ENCODE measurements at places on chromosomes 6 and 20.

- no peak for DNase-seq
These were observed 61.2 kb upstream of the CDYL start for GRCh38 chr6:4714961-4715501.

DNA sequence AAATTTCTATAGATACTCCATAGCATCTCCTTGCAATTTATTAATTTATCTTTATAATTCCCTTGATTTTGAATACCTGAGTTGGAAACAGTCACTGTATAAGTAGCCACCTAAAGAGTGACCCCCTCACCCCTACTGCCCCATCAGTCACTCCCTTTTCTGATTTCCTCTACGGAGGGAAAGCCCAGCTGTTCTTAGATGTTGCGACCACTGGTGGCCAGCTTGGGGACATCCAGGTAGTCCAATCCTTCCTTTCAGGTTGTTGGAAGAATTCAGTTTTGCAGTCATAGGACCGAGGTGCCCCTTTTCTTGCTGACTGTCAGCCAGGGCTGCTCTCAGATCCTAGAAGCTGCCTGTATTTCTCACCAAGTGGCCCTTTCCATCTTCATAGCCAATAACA lies 87.8 kb downstream of the BMP6 start:
- DNase-seq = no peak

DNA sequence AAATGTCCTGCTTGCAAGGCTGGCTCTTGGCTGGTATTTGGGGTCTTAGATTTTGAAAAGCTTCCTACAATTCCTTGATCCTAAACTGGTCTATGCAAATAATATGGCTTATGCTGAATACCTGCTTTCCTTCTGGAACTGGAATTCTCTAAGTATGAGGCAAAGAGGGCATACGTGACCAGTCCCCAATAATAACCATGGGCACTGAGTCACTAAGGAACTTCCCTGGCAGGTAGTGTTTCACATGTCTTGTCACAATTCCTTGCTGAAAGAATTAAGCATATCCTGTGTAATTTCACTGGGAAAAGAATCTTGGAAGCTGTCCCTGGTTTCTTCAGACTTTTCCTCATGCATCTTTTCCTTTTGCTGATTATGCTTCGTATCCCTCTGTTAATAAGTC lies 106.5 kb downstream of the MMS22L start:
- DNase-seq = no peak

GRCh38 chr6:159064477-159064876 lies 19.7 kb upstream of the TAGAP start:
- no peak for DNase-seq

DNA sequence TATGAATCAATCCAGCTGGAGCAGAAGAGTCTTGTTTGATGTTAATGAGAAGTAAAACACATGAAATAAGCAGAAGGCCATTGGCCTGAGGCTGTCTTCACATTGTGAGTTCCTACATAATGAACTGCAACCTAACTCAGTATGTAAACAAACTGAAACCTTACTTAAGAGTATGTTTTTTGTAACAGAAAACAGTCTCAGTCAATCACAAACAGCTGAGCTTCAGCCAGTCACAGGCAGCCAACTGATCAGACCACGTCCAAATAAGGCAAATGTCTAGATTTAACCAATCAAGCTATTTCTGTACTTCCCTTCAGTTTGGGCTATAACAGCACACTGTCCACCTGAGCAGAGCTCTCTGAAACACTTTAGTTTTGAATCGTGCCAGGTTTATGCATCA lies 234.7 kb downstream of the TRDN start:
- DNase-seq = no peak

- DNase-seq = no peak
These were observed 3.3 kb downstream of the SLC17A2 start for GRCh38 chr6:25927178-25927577.

DNA sequence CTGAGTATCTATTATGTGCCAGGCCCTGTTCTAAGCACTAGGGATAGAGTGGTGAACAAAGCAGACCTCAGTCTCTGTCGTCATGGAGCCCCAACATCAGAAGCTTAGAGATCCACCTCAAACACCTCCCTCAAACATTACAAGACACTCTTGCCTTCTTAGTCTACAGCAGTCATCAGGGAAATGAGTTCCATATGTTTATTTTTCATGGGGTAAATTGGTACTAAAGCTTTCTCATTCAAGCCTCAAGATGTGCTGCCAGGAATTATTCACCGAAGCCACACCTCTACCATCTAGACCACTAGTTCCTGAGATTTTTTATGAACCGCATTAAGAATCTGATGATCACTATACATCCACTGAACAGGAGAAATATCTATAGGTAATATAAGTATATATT lies 59.0 kb upstream of the TFB1M start:
- no peak for DNase-seq

GRCh38 chr6:4212588-4212987 lies 77.2 kb upstream of the ECI2 start:
- no peak for DNase-seq

DNA sequence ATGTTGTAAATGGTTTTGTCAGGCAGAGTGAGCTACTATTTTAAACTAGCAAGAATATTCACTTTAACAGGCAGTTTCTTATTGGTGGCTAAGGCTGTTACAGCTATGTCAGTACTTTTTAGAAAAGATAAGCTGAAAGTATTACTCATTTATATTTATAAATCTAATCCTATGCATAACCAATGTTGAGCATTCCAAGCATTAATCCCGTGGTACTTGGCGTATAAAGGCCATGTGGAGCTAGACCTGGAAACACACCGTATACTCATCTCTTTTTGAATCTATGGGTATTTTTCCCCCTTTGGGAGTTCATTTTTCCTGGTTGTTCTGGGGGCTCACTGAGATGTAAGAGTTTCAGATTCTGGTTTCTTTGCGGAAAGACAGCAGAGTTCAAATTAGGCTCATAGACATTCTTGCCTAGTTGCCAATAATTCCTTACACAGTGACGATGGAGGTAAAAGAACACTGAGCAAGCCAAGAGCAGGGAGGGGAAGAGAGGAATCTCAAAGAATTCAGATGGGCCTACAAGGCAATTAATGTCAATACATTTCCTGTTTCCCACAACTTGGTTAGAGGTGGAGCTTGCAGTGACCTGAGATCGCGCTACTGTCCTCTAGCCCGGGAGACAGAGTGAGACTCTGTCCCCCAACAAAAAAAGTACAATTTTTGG lies 211.5 kb downstream of the SOX4 start:
- DNase-seq = no peak

GRCh38 chr6:30830438-30830837 lies 53.9 kb upstream of the DDR1 start:
- no peak for DNase-seq

DNA sequence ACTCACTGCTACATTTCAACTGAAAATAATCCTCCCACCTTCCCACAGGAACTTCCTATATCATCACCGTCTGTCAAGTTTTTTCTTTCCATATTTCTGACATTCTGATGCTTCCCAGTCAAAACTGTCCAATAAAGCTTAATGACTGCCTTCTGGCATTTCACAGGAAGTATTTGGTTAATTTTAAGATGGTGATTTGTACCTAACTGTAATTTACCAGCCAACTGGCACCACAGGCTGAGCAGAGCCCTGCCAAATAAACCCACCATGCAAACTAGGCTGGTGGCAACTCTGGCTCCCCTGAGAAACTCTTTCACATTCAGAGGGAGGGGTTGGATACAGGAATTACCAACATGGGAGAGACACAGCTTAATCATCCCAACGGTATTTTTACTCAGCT lies 50.0 kb downstream of the KLHL32 start:
- no peak for DNase-seq

- DNase-seq = no peak
These were observed 75.6 kb downstream of the SAMD3 start for GRCh38 chr6:130147111-130147510.

- no peak for DNase-seq
These were observed 152.1 kb upstream of the RALGAPA2 start for GRCh38 chr20:20864351-20865096.

GRCh38 chr6:118296129-118296901 lies 251.8 kb upstream of the PLN start:
- DNase-seq = no peak

DNA sequence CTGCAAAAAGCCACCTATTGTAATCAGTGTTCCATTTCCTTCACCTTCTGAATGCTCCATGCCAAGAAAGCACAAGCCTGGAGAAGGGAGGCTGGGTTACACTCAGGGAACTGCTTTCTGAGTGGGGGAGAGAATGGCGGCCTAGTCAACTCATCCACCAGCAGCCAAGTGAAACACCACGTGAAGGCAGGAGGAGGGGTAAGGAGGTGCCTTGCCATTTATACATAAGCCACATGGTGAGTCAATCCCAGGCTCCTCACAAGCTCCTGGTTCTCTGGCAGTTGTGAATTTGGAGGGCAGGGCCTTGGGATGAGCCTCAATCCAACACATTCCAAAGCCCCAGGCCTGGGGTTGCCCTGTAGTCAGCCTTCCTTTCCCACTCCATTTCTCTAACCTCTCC lies 149.4 kb downstream of the CD24 start:
- DNase-seq = no peak

- no peak for DNase-seq
These were observed 115.6 kb downstream of the MAP3K7 start for GRCh38 chr6:90471263-90471662.

- no peak for DNase-seq
These were observed 715.6 kb upstream of the ID4 start for GRCh38 chr6:19121521-19121920.

GRCh38 chr20:62741191-62741691 lies 32.6 kb downstream of the NTSR1 start:
- DNase-seq = no peak

Measured in T follicular helper cell (primary cell).